SK-N-SH (cell line): ENCODE measurements at places on chromosomes 4 and X.

GRCh38 chr4:76969495-76969894, 19.9 kb downstream of the SEPTIN11 start:
- DNase-seq, result no peak
- H3K4me3 ChIP-seq, result no peak overlapping the region
- peaks cover 10% of the 10 kb centered on the region; the same call in 1 of the 2 replicates for H3K36me3 ChIP-seq

- peaks cover 26% of the 10 kb centered on the region for H3K27me3 ChIP-seq
- H3K36me3 ChIP-seq, result no peaks in the 10 kb centered on the region
- DNase-seq, result peak; percentile 23
These were observed 108.1 kb downstream of the ATG4A start for GRCh38 chrX:108199691-108200090.

DNA sequence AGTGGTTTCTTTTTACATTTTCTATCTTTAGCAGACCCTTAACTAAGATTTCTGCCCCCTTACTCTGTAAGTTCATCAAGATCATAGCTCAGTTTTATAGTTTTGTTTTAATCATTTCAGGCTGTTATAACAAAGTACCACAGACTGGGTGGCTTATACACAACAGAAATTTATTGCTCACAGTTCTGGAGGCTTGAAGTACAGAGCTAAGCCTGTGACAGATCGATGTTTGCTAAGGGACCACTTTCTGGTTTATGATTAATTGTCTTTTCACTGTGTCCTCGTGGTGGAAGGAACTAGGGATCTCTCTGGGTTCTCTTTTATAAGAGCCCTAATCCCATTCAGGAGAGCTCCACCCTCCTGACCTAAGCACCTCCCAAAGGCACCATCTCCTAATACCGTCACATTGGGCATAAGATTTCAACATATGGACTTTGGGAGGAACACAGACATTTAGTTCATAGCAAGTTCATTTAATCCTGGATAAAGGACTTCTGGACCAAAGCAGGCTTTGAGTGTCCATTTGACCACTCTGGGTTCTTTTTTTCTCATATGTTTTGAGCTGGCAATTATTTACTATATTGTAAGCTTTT, 137.0 kb upstream of the IL15 start:
- DNase-seq, result no peak
- no peaks in the 10 kb centered on the region for H3K36me3 ChIP-seq
- H3K4me3 ChIP-seq, result no peak overlapping the region
- H3K27me3 ChIP-seq, result no peaks in the 10 kb centered on the region
- no peaks in the 10 kb centered on the region; the same call in 1 of the 2 replicates for H3K4me1 ChIP-seq

- H3K36me3 ChIP-seq, result peaks cover 16% of the 10 kb centered on the region
- no peak for DNase-seq
- H3K4me3 ChIP-seq, result peak overlapping the region; percentile 88
- H3K4me1 ChIP-seq, result peaks cover 19% of the 10 kb centered on the region
These were observed 919 bp upstream of the SEC24B start for GRCh38 chr4:109432696-109433095.

DNA sequence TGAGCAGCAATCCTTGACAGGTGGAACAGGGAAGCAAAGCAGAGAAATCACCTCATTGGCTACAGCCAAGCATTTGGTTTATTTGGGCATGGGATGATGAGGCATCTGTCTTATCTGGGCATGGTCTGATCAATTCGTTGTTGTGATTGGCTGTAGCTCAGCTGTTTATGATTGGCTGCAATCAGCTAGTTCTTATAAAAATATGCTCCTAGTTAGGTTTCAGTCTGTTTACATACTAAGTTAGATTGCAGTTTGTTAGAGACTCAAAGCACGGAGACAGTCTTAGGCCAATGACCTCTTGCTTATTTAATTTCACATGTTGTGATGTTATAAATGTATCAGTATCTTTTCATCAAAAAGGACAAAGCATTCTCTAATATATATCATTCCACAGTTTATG, 312.0 kb downstream of the PDGFC start:
- H3K27ac ChIP-seq, result no peak overlapping the region
- no peaks in the 10 kb centered on the region; the same call in 1 of the 2 replicates for H3K4me1 ChIP-seq
